Activated naive CD4-positive, alpha-beta T cell (primary cell): ENCODE measurements at places on chromosomes 3 and 15.
A peak's percentile ranks its signal among the peaks of the same experiment; 100 is the strongest.

- DNase-seq = no peak
These were observed 56.5 kb upstream of the FNDC3B start for GRCh38 chr3:171982828-171983227.

DNA sequence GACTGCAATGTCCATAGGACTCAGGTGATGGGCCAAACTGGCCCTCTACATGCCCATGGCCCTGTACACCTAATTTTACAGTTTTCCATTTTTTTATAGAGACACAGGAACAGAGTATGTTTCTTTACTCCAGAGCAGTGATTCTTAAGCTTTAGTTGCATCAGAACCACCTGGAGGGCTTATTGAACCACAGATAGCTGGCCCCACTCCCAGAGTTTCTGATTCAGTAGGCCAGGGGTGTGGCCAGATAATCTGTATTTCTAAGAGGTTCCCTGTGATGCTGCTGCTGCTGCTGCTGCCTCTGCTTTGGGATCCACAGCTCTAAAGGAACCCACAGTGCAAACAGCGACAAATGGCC is 5.1 kb downstream of the RBP1 start:
- no peak for DNase-seq

DNA sequence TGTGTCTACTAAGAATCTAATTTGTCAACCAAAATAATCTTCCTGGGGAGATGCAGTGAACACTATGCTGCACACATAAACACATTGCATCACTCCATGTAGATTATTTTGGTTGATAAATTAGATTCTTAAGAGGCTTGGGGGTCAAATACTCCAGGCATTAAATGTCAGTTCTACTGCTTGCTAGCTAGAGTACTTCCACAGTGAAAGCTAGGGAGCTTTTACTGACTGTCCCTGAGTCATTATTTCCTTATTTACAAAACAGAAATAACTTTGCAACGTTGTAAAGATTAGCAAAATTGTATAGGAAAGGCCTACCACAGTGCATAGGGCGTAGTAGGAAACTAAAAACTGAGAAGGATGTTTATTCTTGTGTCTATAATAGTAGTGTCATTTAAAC is 12.9 kb upstream of the TMC3 start:
- no peak for DNase-seq

DNA sequence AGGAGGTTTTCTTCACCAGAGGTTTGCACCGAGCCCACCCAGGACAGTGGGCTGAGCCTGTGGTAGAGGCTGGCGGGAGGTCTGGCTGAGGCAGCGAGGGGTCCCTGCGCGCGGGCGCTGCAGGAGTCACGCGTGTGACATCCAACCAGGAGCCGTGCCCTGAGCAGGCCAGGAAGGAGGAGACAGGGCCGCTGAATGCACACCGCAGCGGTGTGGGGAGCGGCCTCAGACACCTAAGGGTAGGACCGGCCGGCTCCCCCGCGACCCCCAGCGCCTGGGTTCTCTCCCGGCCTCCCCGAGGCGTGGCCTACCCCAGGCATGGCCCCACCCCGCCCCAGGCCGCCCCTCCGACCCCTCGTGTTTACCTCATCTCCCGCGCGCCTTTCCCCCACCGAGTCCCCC is 412 bp downstream of the SLC41A3 start:
- no peak for DNase-seq

DNA sequence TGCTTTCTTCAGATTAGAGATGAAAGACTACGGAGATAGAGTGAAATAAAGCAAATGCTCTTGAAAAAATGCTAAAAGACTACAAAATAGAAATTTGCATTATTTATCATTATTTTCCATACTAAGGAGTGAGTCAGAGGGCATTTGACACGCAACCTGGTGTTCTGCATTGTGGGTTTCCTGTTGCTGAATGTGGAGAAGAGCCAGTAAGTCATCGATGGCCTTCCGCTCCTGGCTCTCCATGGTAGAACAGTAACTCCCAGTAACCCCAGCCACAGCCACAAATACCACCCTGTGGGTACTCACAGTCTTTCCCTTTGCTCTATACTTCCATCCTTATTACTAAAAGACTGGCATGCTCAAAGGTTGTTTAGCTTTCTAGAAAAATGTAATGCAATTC is 61.5 kb downstream of the CGGBP1 start:
- DNase-seq = no peak

DNA sequence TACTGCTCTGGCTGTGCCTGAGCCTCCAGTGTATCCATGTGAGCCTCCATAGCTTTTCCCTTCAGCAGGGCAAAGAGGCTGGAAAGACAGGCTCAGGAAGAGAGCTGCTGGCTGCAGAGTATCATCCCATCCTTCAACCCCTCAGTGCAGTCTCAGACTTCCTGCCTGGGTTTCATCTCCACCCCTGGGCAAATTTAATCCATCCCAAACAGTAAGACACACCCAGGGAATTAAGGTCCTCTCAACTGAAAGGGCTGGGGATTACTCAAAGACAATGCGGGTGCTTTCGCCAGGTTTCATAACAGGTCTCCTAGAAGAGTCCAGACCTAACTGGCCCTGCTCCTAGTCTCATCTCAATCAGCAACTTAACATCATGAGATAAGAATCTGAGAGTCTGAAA is 15.5 kb downstream of the SLCO2A1 start:
- DNase-seq = no peak

GRCh38 chr3:15520804-15521572 is 518 bp downstream of the COLQ start:
- no peak for DNase-seq

- no peak for DNase-seq
These were observed 64.0 kb downstream of the MESD start for GRCh38 chr15:80925597-80926059.

DNA sequence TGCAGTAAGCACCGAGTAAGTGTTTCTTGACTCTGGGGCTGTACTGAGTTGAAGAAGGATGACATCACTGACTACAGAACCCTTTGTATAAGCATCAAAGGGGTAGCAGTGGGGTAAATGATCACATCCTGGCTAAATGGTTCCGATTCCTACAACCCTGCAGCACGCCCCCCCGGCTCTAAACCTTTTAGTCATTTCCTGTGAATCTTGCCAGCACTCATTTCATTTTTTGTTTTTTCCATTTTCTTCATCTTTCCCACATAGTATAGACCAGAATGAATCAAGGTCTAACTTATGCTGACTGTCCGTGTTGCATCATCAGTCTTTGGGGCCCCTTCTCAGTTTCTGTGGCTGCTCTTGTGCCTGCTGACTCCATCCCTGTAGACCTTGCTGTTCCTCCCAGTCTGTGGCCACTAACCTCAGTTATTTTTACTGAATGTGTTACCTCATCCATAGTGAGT is 383.1 kb upstream of the TPRG1 start:
- DNase-seq = peak; percentile 31

- no peak for DNase-seq
These were observed 9.5 kb downstream of the TADA3 start for GRCh38 chr3:9782770-9783169.

GRCh38 chr3:23619705-23620637 is 185.8 kb upstream of the UBE2E1 start:
- no peak for DNase-seq

DNA sequence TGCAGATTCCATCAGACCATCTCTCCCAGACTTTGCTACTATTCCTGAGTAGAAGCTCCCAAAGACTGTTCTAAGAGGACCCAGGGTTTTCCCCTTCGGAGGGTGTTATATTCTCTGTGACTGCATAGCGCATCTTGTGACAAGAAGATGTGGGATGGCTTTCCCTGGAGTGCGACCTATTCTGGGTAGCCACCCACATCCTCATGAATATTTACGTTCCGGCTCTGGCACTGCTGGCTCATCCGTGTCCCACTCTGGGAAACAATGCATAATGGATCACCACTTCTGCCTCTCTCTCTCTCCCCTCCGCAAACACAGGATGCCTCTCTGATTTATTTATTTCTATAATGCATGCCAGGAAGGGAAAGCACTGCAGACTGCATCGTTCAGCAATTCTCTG is 166.1 kb downstream of the PYDC2 start:
- DNase-seq = no peak

DNA sequence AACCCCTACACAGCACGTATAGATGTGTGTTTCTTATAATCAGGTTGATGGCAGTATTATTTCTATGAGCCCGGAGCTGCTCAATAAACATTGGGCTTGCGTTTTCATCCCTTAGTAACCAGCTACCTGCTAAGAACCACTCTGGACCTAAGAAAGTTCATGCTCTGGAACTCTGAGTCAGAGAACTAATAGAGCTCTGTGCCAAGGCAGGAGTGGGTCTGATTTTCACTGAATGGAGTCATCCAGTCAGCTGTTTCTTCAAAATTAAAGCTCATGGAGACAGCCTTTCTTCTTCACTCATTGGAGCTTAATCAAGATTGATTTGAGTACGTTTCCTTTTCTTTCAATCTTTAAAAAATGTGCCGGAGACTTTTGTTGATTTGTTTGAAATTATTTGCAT is 145.7 kb downstream of the BBX start:
- no peak for DNase-seq

GRCh38 chr15:35693286-35693685 is 147.3 kb upstream of the DPH6 start:
- no peak for DNase-seq

GRCh38 chr3:14566812-14567211 is 26.7 kb upstream of the GRIP2 start:
- no peak for DNase-seq
